ENCODE measurements at places on chromosomes 3 and 15. TPM values are rescaled to one million over a fixed set of nuclear protein-coding genes. Genes with fewer than 3 reads are reported as not detected.
A peak's percentile ranks its signal among the peaks of the same experiment; 100 is the strongest.

Gene WDR49
- total RNA-seq = 0.28 TPM

DNA sequence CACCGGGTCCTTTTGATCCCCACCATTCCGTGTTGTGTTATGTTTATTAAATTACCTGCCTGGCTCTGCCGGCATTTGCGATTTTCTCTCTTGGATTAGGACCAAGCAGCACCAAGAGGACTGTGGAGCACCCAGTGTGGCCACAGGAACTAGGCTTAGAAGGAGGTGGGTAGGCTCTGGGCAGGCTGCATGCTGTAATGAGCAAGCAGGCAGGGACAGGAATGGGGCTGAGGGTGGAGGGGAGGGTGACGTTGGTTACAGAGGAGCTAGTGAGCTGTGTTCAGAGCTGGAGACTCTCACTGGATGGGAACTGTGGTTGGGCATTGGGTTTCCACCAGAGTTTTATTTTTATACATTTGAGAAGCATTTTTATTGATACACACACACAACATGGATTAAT lies 7.9 kb upstream of the SCN5A start:
- no peak overlapping the region for H3K4me3 ChIP-seq
- no peak for DNase-seq
- no peaks in the 10 kb centered on the region for H3K36me3 ChIP-seq
- peaks cover 32% of the 10 kb centered on the region for H3K27me3 ChIP-seq

Gene CISH
- 2.7 TPM for total RNA-seq

Gene RASL12
- total RNA-seq = not detected

- H3K4me3 ChIP-seq = peak overlapping the region; percentile 84
- no peaks in the 10 kb centered on the region for H3K36me3 ChIP-seq
- H3K27me3 ChIP-seq = no peaks in the 10 kb centered on the region
- H3K27ac ChIP-seq = no peak overlapping the region
- peaks cover 23% of the 10 kb centered on the region for H3K4me1 ChIP-seq
Measured at GRCh38 chr15:68055224-68055705, 1.1 kb downstream of the PIAS1 start.

GRCh38 chr15:98127586-98127985 lies 167.1 kb downstream of the ARRDC4 start:
- no peaks in the 10 kb centered on the region for H3K4me1 ChIP-seq
- no peak for DNase-seq
- H3K4me3 ChIP-seq = no peak overlapping the region
- peaks cover 52% of the 10 kb centered on the region for H3K27me3 ChIP-seq

- H3K36me3 ChIP-seq = no peaks in the 10 kb centered on the region
- no peak overlapping the region for H3K4me3 ChIP-seq
Measured at GRCh38 chr3:53773611-53774368, 72.4 kb downstream of the CHDH start.

Gene POLQ
- 14.3 TPM for total RNA-seq

Gene OXTR
- 3.4 TPM for total RNA-seq

DNA sequence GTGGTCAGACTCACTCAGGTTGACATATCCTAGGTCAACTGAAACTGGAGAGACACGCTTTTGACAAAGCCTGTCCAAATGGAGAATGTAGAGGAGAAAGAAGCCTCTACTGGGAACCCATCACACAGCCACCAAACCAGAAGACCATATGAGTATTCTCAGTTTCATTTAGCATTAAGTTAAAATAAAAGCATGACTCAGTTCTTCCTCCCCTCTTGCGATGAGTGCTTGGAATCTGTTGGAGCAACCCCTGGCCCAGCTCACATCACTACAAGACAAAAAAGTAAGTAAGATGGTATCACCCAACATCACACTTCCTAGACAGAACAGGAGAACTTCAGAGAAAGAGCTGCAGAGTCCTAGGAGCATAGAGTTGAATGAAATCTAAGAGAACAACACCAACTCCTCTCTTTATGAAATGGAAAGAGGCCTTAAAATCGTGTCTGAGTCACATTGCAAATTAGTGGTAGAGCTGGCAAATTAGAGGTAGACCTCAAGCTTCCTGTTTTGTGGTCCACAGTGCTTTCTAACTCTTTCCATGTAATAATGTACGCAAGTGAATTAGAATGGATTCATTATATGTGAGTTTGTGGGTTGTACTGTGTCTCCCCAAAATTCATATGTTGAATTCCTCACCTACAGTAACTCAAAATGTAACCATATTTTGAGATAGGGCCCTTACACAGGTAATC lies 51.2 kb downstream of the FGF12 start:
- no peaks in the 10 kb centered on the region for H3K36me3 ChIP-seq
- no peaks in the 10 kb centered on the region for H3K27me3 ChIP-seq

DNA sequence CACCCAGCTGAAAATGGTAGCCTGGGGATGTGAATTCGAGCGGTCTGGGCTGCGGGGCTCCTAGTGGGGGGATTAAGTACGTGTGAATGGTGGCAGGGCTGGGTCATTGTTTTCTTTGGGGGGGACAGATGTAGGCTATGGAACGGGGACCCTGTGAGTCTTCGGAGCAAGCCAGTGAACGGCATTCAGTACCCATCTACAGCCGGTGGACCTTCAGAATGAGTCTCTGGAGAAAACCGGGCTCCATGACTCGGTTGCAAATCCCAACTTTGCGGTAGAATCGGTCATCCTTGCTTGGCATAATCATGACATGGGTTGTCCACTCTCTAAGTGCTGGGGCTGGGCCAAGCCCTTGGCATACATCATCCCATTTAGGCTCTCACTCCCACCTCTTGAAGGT lies 7.2 kb upstream of the EOMES start:
- no peaks in the 10 kb centered on the region for H3K4me1 ChIP-seq
- H3K36me3 ChIP-seq = no peaks in the 10 kb centered on the region
- H3K4me3 ChIP-seq = no peak overlapping the region
- DNase-seq = no peak
- peaks cover 8% of the 10 kb centered on the region for H3K27me3 ChIP-seq

Gene RYR3
- 0.15 TPM for total RNA-seq

Gene CADPS
- not detected for total RNA-seq

DNA sequence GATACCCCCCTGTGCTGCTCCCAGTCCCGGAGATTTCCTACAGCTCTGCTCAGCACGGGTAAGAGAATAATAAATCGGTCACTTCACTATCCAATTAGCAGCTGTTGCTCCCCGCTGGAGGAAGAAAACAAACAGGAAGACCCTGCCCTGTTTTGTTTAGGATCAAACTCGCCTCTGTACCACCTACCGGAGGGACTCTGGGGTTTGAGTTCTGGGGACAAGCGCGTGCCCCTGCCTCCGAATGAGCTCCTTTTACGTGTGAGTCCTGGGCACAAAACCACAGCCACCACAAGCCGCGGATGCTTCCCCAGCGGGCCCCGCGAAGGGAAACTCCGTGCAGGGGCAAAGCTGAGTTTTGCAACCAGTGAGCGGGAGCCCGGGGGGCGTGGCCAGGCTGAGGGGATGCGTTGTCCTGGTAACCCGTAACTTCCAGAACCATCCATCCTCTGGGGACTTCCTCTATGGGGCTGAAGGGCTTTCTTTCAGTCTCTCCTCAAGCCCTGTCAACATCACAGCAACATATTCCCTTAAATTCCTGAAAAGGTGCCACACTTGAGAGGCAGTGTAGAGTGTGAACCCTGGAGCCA lies 315.7 kb upstream of the PROK2 start:
- H3K27me3 ChIP-seq = peaks cover 44% of the 10 kb centered on the region
- no peak overlapping the region for H3K4me3 ChIP-seq
- no peak for DNase-seq
- H3K4me1 ChIP-seq = no peaks in the 10 kb centered on the region
- no peak overlapping the region for H3K27ac ChIP-seq

DNA sequence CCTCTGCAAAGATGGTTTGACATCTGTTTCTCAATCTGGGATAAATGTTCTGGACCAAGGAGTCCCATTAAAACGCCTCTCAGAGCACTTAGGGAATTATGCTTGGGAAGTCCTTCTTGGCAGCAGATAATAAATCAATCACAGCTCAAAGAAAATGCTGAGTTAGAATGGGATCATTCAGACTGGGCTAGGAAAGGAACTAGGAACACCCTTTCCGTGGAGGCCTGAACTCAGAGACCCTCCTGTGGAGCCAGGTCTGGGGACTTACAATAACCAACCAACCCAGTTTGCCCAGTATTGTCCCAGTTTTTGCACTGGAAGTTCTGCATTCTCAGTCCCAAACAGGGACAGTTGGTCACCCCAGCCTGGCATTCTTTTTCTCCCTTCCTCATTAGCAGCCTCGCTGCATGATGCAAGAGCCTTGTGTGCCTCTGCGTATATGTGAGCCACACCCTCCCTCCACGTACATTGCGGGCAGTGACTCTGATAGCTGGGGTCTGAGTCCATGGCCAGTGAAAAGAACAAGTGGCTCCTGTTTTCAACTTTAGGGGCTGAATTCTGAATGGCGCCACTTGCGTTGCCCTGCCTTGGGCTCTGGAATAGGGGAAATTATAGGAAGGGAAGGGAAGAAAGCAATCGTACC lies 88.7 kb downstream of the SEMA5B start:
- H3K4me1 ChIP-seq = peaks cover 10% of the 10 kb centered on the region
- no peaks in the 10 kb centered on the region for H3K36me3 ChIP-seq
- DNase-seq = no peak
- H3K4me3 ChIP-seq = no peak overlapping the region
- no peak overlapping the region for H3K27ac ChIP-seq

GRCh38 chr3:40780925-40781406 lies 256.2 kb downstream of the ZNF621 start:
- no peaks in the 10 kb centered on the region for H3K27me3 ChIP-seq
- no peaks in the 10 kb centered on the region for H3K36me3 ChIP-seq

DNA sequence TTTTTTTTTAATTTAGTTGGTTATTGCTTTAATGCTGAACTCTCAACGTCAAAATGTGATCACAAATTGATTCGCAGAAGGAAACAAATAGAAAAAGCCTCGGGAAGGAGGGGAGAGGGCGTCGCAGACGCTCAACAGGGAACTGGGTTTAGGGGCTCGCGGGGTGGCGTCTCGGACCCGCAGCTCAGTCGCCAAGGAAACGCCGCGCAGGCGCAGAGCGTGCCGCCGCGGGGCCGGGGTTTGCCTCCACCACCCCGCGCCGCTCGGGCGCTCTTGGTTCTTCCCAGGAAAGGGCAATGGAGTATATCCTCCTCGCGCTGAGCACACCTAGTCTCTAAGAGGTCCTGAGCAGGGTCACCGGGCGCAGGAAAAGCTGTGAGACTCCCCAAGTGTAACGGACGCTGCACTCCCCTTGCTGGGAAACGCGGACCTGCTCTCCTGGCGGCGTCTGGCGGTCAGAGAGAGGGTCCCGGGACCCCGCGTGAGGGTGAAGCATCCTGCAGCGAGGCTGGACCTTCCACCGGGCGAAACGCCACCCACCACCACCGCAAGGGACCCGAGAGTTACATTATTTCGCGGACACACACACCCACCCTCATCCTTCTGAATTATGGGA lies 753 bp downstream of the PLCH1 start:
- H3K36me3 ChIP-seq = no peaks in the 10 kb centered on the region
- DNase-seq = no peak
- H3K27ac ChIP-seq = no peak overlapping the region
- H3K27me3 ChIP-seq = no peaks in the 10 kb centered on the region
- peaks cover 28% of the 10 kb centered on the region for H3K4me1 ChIP-seq

GRCh38 chr3:177681156-177681555 lies 483.9 kb upstream of the TBL1XR1 start:
- H3K4me3 ChIP-seq = no peak overlapping the region
- H3K27ac ChIP-seq = no peak overlapping the region
- H3K36me3 ChIP-seq = no peaks in the 10 kb centered on the region
- no peak for DNase-seq
- no peaks in the 10 kb centered on the region for H3K27me3 ChIP-seq
- H3K4me1 ChIP-seq = no peaks in the 10 kb centered on the region

- H3K4me1 ChIP-seq = peaks cover 43% of the 10 kb centered on the region
- H3K4me3 ChIP-seq = no peak overlapping the region
- H3K27me3 ChIP-seq = no peaks in the 10 kb centered on the region
- DNase-seq = no peak
Measured at GRCh38 chr15:74180881-74181602, 7.5 kb downstream of the ISLR start.

DNA sequence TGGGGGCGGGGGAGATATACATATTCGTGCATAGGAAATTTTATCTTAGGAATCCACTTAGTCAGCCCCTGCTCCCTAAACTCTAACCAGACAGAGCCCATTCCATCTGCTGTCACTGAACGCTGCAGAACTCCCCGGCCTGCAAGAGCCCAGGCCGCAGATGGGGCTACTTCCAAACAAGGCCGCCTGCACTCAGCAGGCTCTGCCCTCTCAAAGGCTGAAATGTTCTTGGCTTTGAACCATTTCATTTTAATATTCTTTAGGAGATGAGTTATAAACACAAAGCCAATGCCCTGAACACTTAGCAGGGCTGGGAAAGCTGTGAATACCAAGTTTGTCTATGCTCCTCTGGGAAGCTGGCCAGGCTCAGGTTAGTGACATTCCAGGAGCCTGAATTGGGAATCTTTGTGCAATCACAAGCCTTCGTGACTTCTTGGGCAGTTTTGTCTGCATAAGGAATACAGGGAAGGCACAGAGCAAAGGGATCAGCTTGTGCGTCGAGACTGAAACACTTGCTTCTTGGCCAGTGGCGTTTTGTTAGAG lies 65.0 kb downstream of the SYNM start:
- H3K4me3 ChIP-seq = no peak overlapping the region
- H3K27ac ChIP-seq = no peak overlapping the region
- no peaks in the 10 kb centered on the region for H3K27me3 ChIP-seq
- no peaks in the 10 kb centered on the region for H3K36me3 ChIP-seq

DNA sequence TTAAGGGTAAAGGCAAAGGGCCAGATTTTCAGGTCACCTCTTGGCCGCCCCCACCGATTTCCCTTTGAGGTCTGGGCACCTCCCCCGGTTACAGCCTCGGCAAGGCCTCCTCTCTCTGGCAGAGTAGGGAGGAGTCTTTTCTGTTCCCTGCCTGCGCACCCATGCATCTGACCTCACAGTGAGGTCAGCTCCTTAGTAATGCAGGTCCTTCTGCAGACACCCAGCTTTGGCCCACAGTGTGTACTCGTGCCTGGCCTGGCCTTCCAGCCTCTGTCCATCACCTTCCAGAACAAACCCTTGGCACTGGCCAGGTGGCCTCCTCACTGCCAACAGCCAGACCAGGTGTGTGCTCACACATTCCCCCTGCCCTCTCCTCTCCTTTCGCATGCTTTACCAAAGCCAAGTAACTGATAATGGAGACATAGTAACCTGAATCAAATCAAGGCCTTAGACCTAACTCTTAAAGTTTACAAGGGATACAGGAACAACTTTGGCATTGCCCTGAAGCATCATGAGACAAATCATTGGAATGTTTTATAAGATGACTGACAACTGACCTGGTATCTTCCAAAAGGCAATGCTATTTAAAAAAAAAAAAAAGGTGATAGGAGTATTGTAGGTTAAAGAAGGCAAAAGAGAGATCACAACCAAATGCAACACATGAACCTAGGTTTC lies 61.3 kb downstream of the CORO2B start:
- H3K27ac ChIP-seq = no peak overlapping the region
- no peaks in the 10 kb centered on the region for H3K27me3 ChIP-seq
- DNase-seq = no peak
- H3K4me1 ChIP-seq = peaks cover 15% of the 10 kb centered on the region
- no peak overlapping the region for H3K4me3 ChIP-seq

- no peaks in the 10 kb centered on the region for H3K4me1 ChIP-seq
- no peaks in the 10 kb centered on the region for H3K36me3 ChIP-seq
- H3K27ac ChIP-seq = no peak overlapping the region
- no peak overlapping the region for H3K4me3 ChIP-seq
Measured at GRCh38 chr15:33028495-33028894, 166.0 kb downstream of the FMN1 start.

GRCh38 chr3:115648559-115648958 lies 25.2 kb downstream of the GAP43 start:
- H3K27ac ChIP-seq = no peak overlapping the region
- H3K4me3 ChIP-seq = no peak overlapping the region
- no peaks in the 10 kb centered on the region for H3K36me3 ChIP-seq
- no peaks in the 10 kb centered on the region for H3K4me1 ChIP-seq

GRCh38 chr15:70053001-70053715 lies 44.6 kb downstream of the TLE3 start:
- H3K36me3 ChIP-seq = no peaks in the 10 kb centered on the region
- DNase-seq = no peak
- H3K27me3 ChIP-seq = no peaks in the 10 kb centered on the region
- H3K4me3 ChIP-seq = no peak overlapping the region
- H3K4me1 ChIP-seq = no peaks in the 10 kb centered on the region

Data from PC-9 (cell line).